ENCODE measurements at places on chromosomes 2 and 18.

- no peak for DNase-seq
These were observed 61.6 kb downstream of the POLR1A start for GRCh38 chr2:86044045-86044444.

GRCh38 chr2:238064376-238064775 lies 3.6 kb downstream of the SCLY start:
- no peak for DNase-seq

DNA sequence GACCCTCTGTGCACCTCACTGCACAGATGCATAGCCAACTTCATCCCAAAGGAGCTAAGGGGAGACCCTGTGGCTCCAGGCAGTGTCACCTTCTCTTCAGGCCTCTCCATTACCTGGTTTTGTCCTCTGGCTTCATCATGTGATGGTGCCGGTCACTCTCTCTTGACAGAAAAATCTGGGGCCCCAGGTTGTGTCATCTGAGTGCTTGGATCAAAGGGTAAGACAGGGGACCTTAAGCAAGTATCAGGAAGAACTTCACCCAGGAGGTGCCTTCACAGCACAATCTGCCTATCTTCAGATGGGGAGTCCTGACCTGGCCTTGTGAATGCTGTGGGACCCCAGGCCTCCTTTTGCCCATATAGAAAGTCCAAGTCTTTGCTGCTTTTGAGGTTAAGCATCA lies 104.4 kb downstream of the POLR1A start:
- DNase-seq = no peak

- no peak for DNase-seq
These were observed 4.8 kb upstream of the ASXL3 start for GRCh38 chr18:33573193-33573592.

- no peak for DNase-seq
These were observed 365.2 kb downstream of the AKAIN1 start for GRCh38 chr18:4831791-4832375.

DNA sequence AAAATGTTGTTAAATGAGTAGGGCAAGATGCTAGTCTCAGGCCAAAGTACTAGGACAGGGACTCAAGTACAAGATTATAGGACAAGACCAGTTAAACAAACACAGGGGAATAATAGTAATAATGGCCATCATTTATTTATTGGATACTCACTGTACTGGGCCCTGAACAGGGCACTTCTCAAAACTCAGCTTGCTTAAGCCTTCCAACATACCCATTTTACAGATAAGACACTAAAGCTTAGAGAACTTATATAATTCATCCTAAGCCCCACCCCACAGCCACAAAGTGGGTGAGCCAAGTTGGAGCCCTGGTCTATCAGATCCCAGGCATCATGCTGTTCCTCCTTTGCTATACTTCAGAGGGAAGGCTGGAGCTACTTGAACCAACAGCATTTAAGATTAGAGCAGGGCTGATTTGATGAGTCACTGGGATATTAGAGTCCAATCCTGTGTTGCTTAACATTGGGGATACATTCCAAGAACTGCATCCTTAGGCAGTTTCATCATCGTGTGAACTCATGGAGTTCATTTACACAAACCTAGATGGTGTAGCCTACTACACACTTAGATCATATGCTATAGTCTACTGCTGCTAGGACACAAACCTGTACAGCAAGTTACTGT lies 153.6 kb downstream of the MTCL1 start:
- DNase-seq = no peak

- no peak for DNase-seq
These were observed 9.8 kb downstream of the STAM2 start for GRCh38 chr2:152165780-152166179.

GRCh38 chr2:119592436-119592835 lies 48.2 kb downstream of the CFAP221 start:
- DNase-seq = no peak

DNA sequence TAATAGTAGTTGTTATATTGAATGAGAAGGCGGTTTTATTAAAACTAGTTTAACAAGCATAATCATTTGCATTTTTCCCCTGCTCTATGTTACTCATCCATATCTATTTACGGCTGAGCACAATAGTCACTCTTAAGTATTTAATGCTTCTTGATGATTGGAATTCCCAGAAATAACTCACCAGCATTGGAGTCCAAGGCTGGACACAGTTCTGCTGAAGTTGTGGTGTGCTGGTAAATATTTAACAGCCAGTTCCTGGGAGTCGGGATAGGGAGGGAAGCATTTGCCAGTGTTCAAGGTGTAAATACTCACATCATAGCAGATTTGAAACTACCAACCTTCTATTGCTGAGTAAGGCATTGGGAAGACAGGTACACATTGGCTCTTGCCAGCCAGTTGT lies 315.1 kb downstream of the MTX2 start:
- no peak for DNase-seq

DNA sequence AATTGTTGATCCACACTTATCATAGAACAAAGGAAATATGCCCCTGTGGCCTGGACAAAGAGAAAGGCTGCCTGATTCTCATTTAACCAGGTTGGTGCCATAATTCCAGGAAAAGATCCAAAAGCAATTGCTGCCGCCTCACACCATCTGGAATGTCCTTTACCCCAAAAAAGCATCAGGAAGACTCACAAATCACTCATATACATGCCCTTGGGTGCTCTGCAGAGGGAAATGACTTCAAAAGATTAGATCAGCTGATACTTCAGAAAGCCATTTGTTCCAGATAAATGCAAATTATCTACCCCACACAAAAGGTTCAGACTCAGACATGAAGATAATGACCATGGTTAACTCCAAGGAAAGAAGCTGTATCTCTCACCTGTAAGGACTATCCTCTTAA lies 285.8 kb downstream of the C1D start:
- no peak for DNase-seq

DNA sequence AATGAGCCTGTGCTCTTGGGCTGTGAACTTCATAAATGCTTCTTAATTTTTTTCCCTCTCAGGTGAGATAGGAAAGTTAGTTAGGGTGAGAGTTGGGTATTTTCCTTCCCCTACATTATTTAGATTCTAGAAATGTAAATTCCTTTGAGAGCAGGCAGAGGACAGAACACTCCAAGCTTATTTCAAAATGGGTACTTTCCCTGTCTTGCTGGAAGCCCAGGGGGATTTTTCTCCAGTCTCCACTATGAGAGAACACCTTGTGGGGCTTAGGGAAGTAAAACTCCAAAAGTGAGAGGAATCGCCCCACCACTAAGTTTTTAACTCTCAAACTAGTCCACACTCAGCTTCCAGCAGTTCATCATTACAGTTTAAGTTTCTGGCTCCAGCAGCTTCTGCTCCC lies 253.2 kb upstream of the CTAGE1 start:
- no peak for DNase-seq

GRCh38 chr18:68548904-68549870 lies 165.7 kb downstream of the TMX3 start:
- DNase-seq = no peak

GRCh38 chr2:8511868-8512612 lies 169.8 kb upstream of the ID2 start:
- no peak for DNase-seq

GRCh38 chr2:25955869-25956535 lies 26.3 kb downstream of the KIF3C start:
- no peak for DNase-seq

GRCh38 chr2:150259746-150260145 lies 227.7 kb downstream of the RND3 start:
- no peak for DNase-seq
